ENCODE measurements at places on chromosomes 4 and X. TPM values are rescaled to one million over a fixed set of nuclear protein-coding genes. Genes with fewer than 3 reads are reported as not detected.

Gene CDS1
- total RNA-seq, result not detected

Gene NAP1L2
- 2.1 TPM for total RNA-seq

Gene NDP
- not detected for total RNA-seq

Gene EIF4E
- 142 TPM for total RNA-seq

Gene CT45A3
- total RNA-seq, result not detected

Gene MAOB
- 10.3 TPM for total RNA-seq

Gene TMPRSS11B
- total RNA-seq, result not detected

Gene RAB33A
- 28.4 TPM for total RNA-seq

Gene PGAM4
- 0.48 TPM for total RNA-seq

Gene SLC16A2
- total RNA-seq, result 1.1 TPM

Gene EXOC1L
- total RNA-seq, result not detected

Gene ERAS
- total RNA-seq, result not detected

Gene BMX
- total RNA-seq, result not detected

Gene TET2
- total RNA-seq, result 31.1 TPM

Gene PSAPL1
- total RNA-seq, result not detected

Gene SASH3
- 102 TPM for total RNA-seq

Gene UGT2B17
- total RNA-seq, result not detected

Gene CHRDL1
- total RNA-seq, result not detected

Gene SLC25A43
- 13.4 TPM for total RNA-seq

Gene PAPSS1
- 36.9 TPM for total RNA-seq

Gene PYURF
- 51.2 TPM for total RNA-seq

Gene TRIM75
- not detected for total RNA-seq

Gene ZDHHC15
- total RNA-seq, result 0.05 TPM

Gene RTL5
- total RNA-seq, result 0.25 TPM

Gene DMRTC1
- not detected for total RNA-seq
